ENCODE measurements at places on chromosomes 7 and 10.

- no peak for DNase-seq
These were observed 2.2 kb downstream of the MORN4 start for GRCh38 chr10:97631098-97631497.

DNA sequence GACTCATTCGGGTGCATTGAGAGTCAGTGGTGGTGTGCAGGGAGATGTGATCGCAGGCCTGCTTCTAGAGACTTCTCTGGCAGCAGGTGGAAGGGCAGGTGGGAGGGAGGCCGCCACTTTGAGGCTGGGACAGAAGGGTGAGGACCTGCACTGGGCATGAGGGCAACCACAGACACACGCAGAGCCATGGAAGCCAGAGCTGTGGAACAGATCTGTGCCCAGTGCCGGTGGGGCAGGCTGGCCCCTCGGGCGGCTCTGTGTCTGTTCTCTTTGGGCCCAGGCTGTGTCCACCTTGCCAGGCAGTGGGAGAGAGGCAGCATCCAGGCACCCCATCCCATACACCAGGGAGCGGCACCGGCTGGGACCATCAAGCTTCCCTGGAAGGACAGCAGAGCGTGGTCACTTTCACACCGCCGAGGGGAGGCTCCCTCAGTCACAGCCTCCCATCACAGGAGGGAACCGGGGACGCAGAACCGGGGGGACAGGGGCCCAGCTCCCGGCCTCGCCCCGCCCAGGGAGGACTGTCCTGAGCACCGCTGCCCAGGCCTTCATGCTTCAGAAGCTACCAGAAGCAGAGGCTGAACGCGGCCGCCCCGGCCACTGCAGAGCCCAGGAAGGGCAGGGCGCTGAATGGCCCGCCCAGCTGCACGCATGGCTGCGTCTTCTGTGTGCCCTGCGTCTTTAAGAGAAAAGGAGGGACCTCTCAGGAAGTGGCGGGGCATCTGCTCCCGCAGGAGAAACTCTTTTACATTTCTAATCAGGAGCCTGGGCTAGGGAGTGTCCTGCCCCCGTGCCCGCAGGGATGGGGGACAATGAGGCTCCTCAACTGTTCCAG lies 32.1 kb downstream of the EN2 start:
- no peak for DNase-seq

DNA sequence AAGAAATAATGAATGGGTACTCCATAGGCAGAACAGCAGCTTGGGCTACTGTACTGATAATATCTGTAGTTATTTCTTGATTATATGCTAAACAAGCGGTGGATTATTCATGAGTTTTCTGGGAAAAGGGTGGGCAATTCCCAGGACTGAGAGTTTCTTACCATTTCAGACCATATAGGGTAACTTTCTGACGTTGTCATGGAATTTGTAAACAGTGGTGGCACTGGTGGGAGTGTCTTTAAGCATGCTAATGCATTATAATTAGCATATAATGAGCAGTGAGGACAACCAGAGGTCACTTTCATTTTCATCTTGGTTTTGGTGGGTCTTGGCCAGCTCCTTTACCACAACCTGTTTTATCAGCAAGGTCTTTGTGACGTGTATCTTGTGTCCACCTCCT lies 399.7 kb downstream of the CDC14C start:
- DNase-seq = no peak

- DNase-seq = no peak
These were observed 4.0 kb upstream of the MINPP1 start for GRCh38 chr10:87500646-87501048.

- DNase-seq = no peak
These were observed 1040.0 kb downstream of the SORCS3 start for GRCh38 chr10:105681051-105681450.

DNA sequence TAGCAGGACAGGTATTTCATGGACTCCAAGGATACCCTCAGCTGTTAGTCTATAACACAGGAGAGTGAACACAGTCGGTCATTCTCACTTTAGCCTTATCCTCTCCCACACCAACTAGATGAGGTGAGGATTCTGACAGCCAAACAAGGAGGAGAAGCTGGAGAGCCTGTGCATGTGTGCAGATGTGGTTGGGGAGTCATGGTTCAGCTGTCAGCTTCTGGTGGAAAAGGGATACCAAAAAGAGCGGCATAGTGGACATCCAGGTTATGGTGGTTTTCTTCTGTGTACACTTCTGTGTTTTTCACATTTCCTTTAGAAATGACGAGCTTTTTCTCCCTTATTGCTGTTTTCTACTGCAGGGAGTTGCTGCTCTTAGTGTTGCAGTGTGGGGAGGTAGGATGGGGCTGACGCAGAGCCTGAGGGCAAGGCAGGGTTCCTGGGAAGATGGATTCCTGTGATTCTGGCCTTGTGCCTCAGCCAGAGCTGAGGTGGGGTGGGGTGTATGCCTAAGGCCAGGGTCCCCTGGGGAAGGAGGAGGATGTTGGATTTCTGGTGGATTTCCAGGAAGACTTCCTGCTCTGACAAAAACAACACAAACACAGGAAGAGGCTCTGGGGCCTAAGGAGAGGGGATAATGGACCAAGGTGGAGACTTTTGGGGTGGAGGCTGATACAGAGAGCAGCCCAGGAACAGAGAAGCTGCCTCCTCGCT lies 26.6 kb downstream of the PLAU start:
- no peak for DNase-seq

DNA sequence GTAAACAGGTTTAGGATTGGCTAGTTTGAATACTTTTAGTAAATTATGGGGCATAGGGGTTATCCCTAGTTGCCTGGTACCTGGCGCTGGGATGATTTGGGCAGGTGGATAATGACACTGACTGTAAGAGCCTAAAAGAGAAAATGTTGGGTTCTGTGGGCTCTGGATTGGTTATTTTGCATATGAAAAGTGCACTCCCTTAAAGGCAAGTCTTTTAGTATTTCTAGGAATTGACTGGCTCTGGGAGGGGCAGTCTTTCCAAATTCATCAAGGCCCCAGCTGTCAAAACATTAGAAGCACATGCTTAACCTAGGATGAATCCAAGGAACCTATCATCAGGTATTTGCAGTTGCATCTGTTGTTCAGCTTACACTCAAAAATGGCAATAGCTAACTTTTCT lies 454.6 kb upstream of the SORCS1 start:
- DNase-seq = no peak

- DNase-seq = no peak
These were observed 36.1 kb upstream of the ZNF736 start for GRCh38 chr7:64277630-64278029.

DNA sequence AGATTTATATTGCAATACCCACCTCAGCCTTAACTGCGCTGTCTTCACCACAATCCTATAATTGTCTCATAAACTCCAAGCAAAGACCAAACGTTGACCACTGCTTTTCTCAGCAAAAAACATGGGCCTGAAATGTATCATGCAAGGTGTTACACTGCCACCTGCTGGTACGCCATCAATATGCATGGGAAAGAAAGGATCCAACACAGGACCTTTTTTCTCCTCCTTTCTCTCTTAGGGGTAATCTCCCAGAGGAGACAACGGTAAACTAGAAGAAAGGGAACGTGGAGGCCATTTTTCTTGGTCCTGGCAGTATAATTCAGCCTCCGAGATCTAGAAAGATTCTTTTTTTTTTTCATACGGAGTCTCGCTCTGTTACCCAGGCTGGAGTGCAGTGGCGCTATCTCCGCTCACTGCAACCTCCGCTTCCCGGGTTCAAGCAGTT lies 79.1 kb upstream of the MPP7 start:
- DNase-seq = no peak

GRCh38 chr10:63213489-63213888 lies 80.4 kb downstream of the NRBF2 start:
- DNase-seq = no peak

DNA sequence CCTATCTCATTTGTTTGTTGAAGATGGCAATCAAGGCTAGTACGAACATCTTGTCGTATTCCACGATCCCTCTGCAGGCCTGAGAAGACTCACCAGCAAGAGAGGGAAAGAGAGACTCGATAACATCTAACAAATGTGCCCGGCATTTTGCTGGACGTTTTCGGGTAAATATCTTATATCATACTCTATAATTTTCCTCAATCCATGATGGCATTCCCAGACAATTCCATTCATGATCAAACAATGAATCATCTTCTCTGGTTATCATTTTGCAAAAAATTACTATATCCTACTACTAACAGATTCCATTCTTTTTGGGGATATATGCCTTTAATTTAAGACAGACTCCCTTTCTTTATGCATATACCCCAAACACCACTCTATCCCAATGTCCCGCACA lies 118.1 kb downstream of the TYW1B start:
- no peak for DNase-seq

DNA sequence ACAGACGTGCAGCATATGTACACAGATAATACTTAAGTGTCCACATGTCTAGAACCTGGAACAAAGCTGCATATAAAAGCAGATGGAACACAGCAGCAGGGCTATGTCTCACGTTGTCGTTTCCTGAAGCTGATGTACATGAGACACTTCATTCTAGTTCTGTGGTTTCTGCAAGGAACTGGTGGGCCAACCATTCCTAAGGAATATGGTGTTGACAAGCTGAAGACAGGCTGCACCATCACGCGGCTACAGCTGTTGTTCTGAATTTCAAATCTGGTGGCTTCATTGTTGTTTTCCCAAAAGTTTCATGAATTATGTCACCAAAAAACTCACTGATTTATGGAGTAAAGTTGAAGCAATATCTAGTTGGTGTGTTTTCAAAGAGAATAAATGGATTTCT lies 33.7 kb downstream of the PRKAG2 start:
- DNase-seq = no peak

DNA sequence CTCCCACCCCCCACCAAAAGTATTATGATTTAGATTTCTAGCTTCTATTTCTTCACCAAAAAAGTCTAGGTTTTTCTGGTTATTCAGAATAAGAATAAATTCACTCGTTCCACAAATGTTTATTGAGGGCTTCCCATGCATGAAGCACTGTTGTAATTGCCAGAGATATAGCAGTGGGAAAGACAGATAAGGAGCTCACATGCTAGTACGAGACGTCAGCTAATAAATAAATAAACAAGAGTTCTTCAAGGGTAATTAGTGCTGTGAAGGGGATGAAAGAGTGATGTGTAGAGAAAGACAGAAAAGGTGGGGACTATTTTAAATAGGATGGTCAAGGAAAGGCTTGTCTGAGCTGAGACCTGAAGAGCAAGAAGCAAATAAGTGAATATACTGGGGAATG lies 38.1 kb upstream of the SEPTIN7 start:
- no peak for DNase-seq

- no peak for DNase-seq
These were observed 5.1 kb downstream of the EVX1 start for GRCh38 chr7:27247452-27248426.

DNA sequence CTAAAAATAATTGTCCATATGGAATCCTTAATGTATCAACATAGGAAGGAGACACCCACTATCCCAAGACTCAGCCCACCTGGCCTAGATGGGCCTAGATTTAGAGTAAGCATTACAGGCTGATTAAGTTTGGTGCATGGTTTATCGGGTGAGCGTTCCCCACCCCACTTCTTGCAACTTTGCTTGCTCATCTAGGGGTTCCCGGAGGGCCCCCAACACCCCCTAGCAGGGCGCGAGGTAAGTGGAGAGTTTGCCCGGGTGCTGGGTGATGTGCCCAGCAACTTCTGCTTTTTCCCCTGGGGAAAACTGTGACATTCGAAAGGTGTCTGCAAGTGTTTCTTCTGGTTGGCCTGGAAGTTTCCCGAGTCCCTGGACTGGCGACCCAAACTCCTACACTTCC lies 31.7 kb downstream of the SKIDA1 start:
- no peak for DNase-seq

DNA sequence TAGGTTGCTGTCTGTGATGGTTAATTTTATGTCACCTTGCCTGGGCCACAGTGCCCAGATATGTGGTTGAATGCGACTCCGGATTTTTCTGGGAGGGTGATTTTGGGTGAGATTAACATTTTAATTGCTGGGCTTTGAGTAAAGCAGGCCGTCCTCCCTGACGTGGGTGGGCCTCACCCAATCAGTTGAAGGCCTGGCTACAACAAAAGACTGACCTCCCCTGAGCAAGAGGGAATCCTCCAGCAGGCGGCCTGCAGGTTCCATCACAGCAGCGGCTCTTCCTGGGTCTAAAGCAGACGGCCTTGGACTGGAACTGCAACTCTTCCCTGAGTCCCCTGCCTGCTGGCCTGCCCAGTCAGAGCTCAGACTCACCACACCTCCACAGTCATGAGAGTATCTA lies 114.2 kb downstream of the SFMBT2 start:
- no peak for DNase-seq

DNA sequence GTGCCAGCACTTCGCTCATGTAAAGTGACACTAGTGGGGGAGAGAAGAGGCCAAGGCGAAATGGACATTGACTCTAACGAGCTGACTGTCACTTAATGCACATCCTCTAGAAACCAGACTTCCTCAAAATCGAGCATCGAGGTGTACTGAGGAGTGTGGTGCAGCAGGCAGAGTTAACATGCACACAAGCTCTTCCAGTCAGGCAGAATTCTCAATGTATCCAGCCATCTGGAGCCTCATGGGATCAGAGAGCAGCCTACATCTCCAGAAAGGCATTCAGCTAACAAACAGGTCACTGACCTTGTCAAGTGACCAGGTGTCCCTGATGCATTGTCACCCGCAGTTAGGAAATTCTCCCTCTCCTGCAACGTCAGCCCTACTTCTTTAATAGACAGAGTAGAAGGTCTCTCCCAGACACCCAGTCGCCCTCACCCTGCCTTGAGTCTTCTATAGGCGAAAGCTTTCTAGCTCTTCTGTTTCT lies 259.8 kb upstream of the AOAH start:
- no peak for DNase-seq

GRCh38 chr10:22219308-22219707 lies 1.5 kb upstream of the EBLN1 start:
- DNase-seq = no peak

DNA sequence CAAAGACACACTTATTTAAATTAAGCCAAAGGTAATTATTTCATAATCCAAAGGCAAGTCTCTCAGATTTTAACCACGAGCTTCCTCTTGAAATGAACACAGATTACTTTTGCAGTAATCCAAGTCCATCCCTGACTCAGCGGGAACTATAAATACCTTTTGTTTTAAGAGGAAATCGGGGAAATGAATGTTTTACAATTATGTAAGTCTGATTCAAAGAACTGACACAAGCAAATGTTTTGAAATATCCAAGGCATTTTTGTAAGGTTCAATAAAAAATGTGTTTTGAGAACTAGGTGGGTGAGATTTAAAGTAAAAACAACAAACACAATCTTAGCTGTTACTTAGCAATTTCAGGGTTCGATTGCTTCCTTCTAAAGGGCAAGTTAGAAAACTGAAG lies 179.8 kb upstream of the ASAH2 start:
- DNase-seq = no peak

DNA sequence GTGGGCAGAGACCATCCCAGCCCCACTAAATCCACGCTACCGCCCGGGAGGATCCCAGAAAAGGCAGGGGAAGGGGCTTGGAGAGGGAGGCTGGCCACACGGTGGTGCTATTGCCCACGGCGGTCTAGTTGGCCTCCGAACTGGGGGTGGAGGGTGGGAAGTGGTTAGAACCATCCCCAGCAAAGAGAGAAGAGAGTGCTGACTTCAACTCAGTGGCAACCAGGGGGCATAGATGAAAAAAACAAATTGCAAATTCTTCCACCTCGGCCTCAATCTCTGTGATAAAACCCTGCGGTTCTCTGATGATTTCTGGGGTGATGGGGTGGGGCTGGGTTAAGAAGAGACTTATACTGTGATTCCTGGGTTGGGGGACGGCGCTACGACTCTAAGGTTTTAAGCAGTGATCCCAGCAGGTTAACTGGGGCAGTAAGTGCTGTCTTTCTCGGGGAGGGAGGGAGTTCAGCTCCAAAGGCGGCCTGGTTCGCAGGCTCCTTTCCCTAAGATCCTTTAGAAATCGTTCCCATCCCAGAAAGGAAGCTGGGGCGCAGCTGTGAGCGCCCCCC lies 154.5 kb upstream of the LYZL2 start:
- DNase-seq = peak; percentile 79

Measured in D721Med (cell line).